PC-9 (cell line): ENCODE measurements at places on chromosomes 6 and 20.

DNA sequence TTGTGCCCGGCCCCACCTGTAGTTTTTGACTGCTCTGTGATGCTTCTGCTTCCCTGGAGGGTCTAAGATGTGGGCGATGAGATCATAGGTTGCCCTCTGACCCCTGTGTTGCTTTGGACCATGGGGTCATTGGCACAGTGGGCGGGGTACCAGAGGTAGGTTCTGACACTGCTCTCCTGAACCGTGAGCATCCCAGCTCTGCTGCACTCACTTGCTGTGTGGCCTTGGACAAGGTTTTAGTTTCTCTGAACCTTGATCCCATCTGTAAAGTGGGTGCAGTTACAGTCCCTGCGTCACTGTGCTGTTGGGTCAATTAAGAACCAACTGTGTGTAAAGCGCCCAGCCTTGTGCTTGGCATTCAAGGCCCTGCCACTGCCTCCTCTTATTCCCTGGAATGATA, 30.9 kb downstream of the SRC start:
- peaks cover 21% of the 10 kb centered on the region for H3K4me1 ChIP-seq
- no peak overlapping the region for H3K27ac ChIP-seq
- H3K36me3 ChIP-seq: no peaks in the 10 kb centered on the region
- no peak overlapping the region for H3K4me3 ChIP-seq
- no peak for DNase-seq

DNA sequence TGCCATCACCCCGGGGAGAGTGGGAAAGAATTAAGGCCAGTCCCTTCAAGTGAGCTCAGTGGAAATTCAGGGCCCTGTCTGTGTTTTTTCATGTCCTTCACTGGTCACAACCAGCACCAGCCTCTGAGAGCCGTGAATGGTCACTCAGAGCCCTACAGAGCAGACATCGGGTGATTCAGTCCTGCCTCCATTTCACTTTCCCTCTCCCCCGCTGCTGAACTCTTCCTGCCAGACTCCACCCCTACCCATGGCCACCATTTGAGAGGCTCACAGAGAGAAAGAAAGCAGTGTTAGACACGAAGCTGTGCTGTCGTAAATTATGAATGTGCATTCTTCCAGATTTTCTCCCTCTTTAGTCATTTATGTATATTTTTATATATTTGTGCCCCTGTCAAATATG, 5.4 kb downstream of the R3HDML start:
- peaks cover 13% of the 10 kb centered on the region; the same call in 1 of the 2 replicates for H3K27me3 ChIP-seq
- H3K36me3 ChIP-seq: no peaks in the 10 kb centered on the region
- H3K4me3 ChIP-seq: no peak overlapping the region
- no peak overlapping the region for H3K27ac ChIP-seq
- no peak for DNase-seq
- H3K4me1 ChIP-seq: no peaks in the 10 kb centered on the region

- no peaks in the 10 kb centered on the region for H3K4me1 ChIP-seq
- DNase-seq: no peak
- H3K27ac ChIP-seq: no peak overlapping the region
- no peak overlapping the region for H3K4me3 ChIP-seq
Observed at GRCh38 chr6:93124006-93124632, 295.2 kb downstream of the EPHA7 start.

DNA sequence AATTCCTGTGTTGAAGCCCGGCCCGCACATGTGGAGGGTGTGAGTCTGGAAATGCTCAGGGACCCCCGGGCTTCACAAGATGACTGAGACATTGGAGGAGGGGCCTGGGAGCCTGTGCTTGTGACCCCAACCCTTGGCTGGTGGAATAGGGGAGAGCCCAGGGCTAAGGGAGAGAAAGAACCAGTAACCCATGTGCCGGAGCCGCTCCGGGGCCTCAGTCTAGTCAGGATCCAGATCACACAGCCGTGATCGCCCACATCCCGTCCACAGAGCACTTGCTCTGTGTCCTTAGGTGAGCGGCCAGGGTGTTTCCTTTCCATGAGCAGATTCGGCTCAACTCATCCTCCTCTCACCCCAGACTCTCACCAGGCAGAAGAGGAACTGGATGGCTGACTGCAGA, 152.3 kb upstream of the RPS6KA2 start:
- no peak for DNase-seq
- H3K36me3 ChIP-seq: no peaks in the 10 kb centered on the region
- no peak overlapping the region for H3K4me3 ChIP-seq

DNA sequence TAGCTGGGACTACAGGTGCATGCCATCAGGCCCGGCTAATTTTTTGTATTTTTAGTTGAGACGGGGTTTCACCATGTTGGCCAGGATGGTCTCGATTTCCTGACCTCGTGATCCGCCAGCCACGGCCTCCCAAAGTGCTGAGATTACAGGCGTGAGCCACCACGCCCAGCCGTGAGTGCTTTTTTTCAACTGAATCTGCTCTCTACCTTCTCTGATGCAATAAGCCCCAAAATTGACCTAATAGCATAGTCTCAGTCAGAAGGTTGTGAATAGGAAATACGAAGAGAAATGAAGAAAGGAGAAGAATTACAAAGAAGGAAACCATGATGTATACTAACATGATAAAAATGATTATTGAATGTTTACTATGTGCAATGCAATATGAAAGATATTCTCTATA, 33.2 kb downstream of the BEND6 start:
- H3K4me3 ChIP-seq: no peak overlapping the region
- no peaks in the 10 kb centered on the region for H3K36me3 ChIP-seq
- no peak for DNase-seq
- H3K27me3 ChIP-seq: no peaks in the 10 kb centered on the region
- no peaks in the 10 kb centered on the region for H3K4me1 ChIP-seq
